ENCODE measurements at places on chromosomes 7 and 10.
A peak's percentile ranks its signal among the peaks of the same experiment; 100 is the strongest.

GRCh38 chr7:49644396-49645166 lies 128.9 kb upstream of the VWC2 start:
- no peak for DNase-seq

GRCh38 chr10:103885617-103886016 lies 30.2 kb upstream of the SH3PXD2A start:
- no peak for DNase-seq

DNA sequence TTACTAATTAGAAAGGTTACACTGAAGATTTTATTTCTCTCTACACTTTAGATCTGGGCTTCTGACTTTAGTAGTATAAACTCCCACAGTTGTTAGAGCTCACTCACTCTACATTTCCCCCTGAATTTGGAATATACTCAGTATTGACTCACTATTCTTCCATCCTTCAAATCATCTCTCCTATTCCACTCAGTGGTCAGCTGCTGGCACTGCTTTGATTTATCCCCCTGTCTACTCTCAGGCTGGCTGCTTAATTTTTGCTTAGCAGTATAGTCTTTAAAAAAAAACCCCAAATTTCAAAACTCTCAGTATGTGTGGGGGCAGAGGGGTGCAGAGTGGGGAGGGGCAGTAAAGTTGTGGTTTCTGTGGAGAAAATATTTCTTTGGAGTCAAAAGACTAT lies 68.9 kb downstream of the CDK6 start:
- no peak for DNase-seq

- no peak for DNase-seq
Observed at GRCh38 chr7:199483-200249, 7.3 kb downstream of the FAM20C start.

GRCh38 chr7:113188396-113188795 lies 70.0 kb upstream of the SMIM30 start:
- DNase-seq: no peak

GRCh38 chr7:44134943-44135628 lies 6.0 kb downstream of the MYL7 start:
- DNase-seq: no peak

GRCh38 chr10:81101062-81101461 lies 563.4 kb downstream of the SH2D4B start:
- no peak for DNase-seq

- DNase-seq: no peak
Observed at GRCh38 chr7:117673367-117673766, 193.5 kb downstream of the CFTR start.

- DNase-seq: peak; percentile 65
Observed at GRCh38 chr7:2864999-2865670, 21.0 kb upstream of the GNA12 start.

DNA sequence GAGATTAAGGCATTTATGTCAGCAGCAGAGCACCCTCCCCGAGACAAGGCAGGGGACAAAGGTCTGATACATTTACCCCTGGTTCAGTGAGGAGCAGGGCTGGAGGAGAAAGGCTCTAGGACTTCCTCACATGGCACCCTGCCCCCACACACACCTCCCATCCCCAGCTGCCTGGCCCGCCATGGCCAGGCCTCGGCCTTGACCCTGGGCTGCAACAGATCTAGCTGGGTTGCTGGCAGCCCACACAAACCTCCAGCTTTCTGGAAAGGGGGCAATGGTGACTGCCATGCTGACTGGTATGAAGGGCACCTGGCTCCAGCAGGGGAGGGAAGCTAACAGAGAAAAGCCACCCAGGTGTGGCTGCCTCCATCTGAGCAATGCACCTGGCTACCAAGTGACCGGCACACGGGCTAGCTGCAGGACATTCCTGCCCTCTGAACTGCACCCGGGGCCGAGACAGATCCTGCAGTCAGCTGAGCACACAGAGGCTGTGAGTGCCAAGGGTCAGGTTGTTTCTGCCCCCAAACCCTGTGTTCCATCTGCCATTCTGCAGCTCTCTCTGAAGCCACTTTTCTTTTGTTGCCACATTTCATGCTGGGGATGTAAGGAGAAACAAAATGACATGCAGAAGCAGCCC lies 85.8 kb upstream of the LRRC18 start:
- DNase-seq: no peak

DNA sequence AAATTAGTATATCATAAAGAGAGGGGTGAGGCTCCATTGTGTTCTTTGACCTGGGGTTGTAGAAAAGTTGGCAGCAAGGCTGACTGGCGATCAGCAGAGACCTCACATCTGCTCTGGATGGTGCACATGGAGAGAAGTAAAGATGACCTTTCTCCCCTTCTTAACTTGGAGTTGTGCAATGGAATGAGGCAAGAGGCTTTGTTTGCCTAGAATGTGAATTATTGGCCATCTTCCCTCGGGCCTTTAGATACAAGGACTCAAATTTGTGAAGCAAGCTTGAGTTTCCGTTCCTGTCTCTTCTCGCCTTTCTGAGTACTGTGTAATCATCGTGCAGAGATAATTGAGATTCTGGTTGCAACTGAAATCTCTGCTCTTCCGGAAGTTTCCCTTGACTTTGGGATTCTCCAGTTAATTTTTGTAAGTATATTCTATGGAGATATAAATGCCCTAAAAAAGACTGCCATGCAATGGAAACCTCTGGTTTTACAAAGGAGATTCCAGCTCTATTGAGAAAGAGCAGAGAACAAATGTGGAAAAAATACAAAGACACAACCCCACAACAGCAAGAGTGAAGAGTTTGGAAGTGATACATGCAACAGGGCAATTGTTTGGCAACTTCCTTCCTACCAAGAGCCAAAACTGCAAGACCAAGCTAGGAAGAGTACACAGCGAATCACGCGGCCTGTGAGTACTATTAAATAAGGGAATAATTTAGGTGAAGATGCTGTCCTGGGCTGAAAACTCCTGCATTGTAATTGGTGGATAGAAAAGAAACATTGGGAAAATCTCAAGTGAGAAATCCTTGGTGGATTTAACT lies 542.3 kb upstream of the NRP1 start:
- DNase-seq: no peak

- DNase-seq: no peak
Observed at GRCh38 chr10:126123466-126123865, 227.1 kb downstream of the FANK1 start.

GRCh38 chr10:30639946-30640786 lies 10.6 kb upstream of the LYZL2 start:
- DNase-seq: no peak

DNA sequence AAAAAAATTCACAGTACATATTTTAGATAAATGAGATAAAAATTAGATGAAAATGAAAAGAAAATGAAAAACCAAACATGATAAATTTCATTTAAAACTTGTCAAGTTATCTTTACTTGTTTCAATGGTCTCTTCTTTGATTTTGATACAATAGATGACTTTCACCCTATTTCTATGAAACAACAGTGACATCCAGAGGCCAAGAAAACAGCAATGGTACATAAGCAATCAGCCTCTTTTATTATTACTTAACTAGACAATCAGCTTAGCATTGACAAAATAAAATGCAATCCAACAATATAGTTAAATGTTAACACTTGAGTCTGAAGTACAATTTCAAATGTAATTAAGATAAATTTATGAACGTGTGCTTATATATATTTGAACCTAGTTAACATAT lies 74.8 kb upstream of the GPR37 start:
- no peak for DNase-seq

GRCh38 chr10:49222170-49222569 lies 34.0 kb upstream of the TMEM273 start:
- DNase-seq: no peak

GRCh38 chr10:110209454-110209925 lies 2.1 kb downstream of the MXI1 start:
- DNase-seq: peak; percentile 83

DNA sequence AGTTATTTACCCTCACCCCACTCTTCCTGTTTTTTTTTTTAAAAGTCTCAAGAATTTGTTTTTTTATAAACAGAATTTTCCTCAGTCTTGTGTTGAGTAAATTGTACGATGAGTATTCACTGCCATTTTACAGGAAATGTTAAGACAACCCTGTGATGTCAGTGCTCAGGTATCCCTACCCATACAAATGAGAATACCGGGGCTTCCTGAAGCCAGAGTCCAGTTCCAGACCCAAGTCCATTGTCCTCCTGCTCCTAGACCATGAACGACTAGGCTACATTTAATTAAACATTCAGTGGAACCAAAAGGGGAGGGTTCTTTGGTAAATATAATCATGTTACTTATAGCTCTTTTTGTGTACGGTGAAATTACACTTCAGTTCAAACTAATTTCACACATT lies 79.2 kb downstream of the GNAI1 start:
- DNase-seq: no peak

GRCh38 chr7:139071680-139072079 lies 35.8 kb upstream of the ZC3HAV1L start:
- no peak for DNase-seq

DNA sequence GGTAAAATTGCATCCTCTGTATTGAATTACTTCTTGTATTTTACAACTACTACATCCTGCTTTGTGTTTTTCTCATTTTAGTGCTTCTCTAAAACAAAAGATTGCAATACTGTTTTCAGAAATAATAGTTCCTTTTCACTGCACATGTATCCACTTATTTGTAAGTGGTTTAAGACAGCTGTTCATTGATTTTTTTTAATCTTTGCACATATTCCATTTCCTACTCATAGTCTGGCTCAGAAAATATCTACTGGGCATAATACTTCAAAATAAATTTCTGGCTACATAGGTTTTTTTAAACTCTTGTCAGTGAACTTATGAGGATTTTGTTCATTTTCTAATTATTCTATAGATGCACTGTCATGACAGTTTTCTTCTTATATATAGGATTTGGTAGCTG lies 54.8 kb downstream of the SND1 start:
- no peak for DNase-seq

GRCh38 chr7:133997463-133997862 lies 129.7 kb upstream of the LRGUK start:
- DNase-seq: no peak

DNA sequence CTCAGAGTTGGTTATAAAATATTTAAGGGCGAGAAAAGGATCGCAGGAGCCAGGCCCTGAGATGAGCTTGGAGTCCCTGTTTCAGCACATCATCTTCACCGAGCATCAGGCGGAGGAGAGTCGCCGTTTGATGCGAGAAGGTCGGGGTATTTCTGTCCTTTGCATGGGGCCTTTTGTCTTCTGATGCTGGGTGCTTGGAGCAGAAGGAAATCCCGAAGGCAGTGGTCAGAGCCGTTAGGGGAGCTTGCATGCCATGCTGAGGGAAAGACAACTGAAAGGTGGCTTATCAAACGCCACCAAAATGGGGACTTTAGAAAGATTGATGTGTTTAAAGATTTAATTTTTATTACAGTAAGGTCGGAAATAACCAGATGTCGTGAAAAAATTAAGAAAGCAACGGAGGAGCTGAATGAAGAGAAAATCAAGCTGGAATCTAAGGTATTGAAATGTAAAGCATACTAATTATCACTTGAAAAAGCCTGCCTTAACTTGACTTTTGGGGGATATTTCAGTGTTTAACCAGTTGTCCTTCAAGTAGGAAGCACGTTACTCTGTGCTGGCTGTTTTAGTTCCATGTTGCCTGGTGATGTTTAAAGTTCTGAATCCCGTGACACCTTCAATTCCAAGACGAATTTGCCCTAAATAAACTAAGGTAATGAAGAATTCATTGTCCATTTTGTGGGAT lies 845 bp downstream of the CCDC172 start:
- no peak for DNase-seq
